ENCODE measurements at places on chromosomes 3 and 15. TPM values are rescaled to one million over a fixed set of nuclear protein-coding genes. Genes with fewer than 3 reads are reported as not detected.
A peak's percentile ranks its signal among the peaks of the same experiment; 100 is the strongest.

- no peak for DNase-seq
These were observed 588.0 kb upstream of the CCDC54 start for GRCh38 chr3:106789276-106789675.

DNA sequence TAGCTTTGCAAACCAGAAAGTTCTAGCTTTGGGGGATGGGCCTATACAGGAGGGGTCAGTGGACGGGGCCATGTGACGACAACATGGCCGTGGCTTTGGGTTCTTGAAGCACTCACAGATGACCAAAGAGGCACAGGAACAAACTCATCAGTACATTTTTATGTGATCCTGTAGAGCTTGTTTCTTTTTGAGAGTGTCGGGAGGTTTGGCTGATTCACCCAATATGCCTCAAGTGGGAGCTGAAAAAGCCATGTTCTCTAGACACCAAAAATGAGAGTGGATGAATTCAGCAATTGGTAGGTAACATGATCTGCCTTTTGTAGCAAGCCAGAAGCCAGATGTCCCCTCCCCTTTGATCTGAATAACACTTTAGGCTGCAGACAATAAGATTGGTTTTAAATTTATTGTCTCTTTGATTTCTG, 30.1 kb downstream of the GREM1 start:
- DNase-seq: no peak

- no peak for DNase-seq
These were observed 180.5 kb downstream of the TAFA4 start for GRCh38 chr3:68751888-68752287.

GRCh38 chr3:197028728-197029510, 698 bp downstream of the MELTF start:
- DNase-seq: no peak

GRCh38 chr3:14369675-14370669, 32.4 kb upstream of the SLC6A6 start:
- DNase-seq: peak; percentile 81

DNA sequence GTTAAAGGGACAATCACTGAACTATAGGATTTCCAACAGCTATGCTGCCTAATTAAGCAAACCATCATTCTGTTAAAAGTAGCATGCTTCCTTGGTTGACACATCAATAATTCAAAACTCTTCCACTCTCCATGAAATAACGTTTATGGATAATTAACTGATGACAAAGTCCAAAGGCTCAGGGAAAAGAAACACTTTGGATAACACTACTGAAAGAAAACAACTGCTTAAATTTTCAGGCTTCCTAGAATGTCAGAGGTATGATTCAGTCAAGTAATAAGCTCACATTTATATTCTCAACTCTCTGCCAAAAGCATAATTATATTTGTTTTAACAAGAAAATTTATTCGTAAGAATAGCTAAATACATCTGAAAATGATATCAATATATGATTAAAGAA, 49.6 kb downstream of the WDR72 start:
- DNase-seq: no peak

DNA sequence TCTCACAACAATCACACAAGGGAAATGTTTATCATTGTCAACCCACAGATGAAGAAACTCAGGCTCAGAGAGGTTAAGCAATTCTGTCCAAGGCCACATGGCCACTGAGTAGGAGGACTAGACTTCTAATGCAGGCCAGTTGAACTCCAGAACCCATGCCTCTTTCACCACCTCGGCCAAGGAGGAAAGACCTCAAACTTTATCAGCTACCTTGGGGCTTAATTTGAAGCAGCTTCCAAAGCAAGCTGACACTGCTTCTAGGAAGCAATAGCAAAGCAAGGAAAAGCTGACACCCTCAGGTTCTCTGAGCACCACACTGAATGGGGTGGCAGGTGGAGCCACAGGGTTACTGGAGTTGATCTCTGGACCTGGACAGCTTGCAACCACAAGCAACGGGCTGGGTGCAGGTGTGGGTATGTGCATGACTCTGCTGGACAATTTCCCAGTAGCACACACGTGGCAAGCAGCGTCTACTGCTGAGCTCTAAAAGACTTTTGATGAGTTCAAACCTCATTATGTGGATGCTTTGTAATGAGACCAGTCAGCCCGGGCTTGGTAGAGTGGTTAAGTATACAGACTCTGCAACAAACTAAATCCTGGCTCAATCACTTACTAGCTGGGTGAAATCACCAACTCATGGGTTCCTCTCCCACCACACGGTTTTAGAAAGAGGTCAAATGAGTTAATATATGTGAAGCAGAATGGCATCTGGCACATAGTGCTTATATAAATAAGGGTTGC, 23.1 kb downstream of the CCNL1 start:
- DNase-seq: peak; percentile 70

DNA sequence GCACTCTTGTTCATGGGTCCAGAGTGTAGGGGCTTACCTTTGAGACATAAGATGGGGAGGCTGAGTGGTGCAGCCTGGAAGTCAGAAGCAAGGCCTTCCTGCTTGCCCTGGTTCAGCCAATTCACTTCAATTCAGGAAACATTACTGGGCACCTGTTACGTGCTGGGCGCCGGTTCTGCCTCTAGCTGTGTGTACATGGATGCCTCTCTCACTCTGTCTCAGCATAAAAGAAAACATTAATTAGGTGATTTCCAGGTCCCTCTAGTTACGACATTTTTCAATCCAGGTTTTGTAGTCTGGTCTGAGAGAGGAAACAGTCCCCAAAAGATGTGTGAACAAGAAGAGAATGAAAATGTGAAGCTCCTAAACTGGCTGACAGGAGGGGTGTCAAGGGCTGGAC, 1.2 kb downstream of the RTP1 start:
- DNase-seq: no peak

- DNase-seq: no peak
These were observed 247.8 kb downstream of the FAM43A start for GRCh38 chr3:194933465-194933864.

DNA sequence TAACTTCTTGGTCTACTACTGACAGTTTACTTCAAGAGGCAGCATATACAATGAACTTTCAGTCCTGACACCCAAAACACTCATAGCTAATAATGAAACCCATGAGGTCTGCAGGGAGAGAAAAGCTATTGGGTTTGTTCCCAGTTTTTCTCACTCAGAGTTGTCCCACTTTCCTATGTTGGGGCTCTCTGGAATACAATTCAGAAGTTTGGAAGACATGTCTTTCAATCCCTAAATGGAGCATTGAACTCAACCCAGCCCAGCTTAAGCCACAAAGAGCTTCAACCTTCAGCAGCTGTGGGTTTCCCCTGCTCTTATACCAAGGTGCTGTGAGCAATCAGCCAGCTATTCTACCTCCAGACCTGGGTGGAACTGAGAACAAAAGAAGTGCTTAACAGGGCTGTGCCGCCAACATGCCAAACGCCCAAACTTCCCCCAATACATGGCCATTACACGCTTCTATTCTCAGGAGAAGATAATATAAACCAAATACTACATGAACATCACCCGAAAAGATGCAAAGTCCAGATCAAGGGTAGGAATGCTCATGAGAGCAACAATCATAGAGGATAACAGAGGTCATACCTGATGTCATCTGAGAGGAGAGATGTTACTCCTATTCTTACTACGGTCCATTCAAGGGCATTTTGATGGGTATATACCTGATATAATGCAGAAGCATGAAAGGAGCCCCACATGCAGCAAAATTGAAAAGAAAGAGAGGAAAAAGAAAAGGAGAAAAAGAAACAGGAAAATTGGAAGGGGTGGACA, 131.2 kb upstream of the TGFBR2 start:
- DNase-seq: no peak

DNA sequence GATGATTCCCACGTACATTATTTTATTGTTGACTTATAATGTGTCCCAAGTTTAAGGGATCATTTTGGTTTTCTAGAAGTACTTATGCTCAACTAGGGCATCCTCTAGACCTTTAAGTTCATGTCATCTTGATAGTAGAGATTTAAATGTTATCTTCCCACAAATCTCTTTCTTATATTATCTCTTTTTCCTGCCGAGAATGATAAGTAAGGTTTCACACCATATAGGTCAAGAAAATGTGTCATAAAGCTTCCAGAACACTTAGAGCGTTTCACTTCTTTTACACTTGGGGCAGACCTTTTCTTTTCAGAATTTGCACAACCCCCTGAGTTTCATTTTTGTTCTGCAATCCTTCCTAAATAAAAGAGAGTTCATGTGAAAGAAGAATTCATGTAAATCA, 142.0 kb upstream of the CBLB start:
- no peak for DNase-seq

DNA sequence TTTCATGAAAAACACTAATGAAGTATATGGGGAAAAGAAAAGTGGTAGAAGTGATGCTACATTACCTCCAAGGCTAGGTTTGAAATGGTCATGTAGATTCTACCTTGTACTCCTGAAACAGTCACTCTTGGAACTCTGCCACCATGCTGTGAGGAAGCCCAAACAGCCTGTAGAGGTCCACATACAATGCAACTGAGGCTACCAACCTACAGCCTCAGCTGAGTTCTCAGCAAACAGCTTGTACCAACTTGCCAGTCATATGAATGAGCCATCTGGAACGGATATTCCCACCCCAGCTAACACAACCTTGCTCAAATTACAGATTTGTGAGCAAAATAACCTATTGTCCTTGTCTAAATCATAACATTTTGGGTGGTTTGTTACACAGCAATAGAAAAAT, 193.5 kb downstream of the ULK4 start:
- no peak for DNase-seq

The ARL8B gene
- total RNA-seq: 92.3 TPM

The RHCG gene
- 1.1 TPM for total RNA-seq

The SLC28A1 gene
- total RNA-seq: 2.7 TPM

The HEG1 gene
- 27.2 TPM for total RNA-seq

The SLC6A1 gene
- total RNA-seq: 5.7 TPM

The SLC7A14 gene
- total RNA-seq: 0.08 TPM

Measured in hepatocyte (in vitro differentiated cells).